ENCODE measurements at places on chromosomes 3 and 15. TPM values are rescaled to one million over a fixed set of nuclear protein-coding genes. Genes with fewer than 3 reads are reported as not detected.

- no peak overlapping the region for H3K27ac ChIP-seq
- no peak overlapping the region for H3K4me3 ChIP-seq
- H3K4me1 ChIP-seq, result no peaks in the 10 kb centered on the region
- H3K27me3 ChIP-seq, result no peaks in the 10 kb centered on the region
Observed at GRCh38 chr3:146058241-146058640, 102.7 kb downstream of the PLOD2 start.

- no peak overlapping the region for H3K4me3 ChIP-seq
- H3K27me3 ChIP-seq, result no peaks in the 10 kb centered on the region
- H3K27ac ChIP-seq, result no peak overlapping the region
- H3K36me3 ChIP-seq, result no peaks in the 10 kb centered on the region
- H3K4me1 ChIP-seq, result no peaks in the 10 kb centered on the region
- no peak for DNase-seq
Observed at GRCh38 chr3:18144571-18144970, 280.6 kb downstream of the SATB1 start.

- no peak overlapping the region for H3K27ac ChIP-seq
- DNase-seq, result no peak
- H3K36me3 ChIP-seq, result no peaks in the 10 kb centered on the region
- H3K4me3 ChIP-seq, result no peak overlapping the region
Observed at GRCh38 chr3:190094160-190094718, 26.5 kb downstream of the P3H2 start.

GRCh38 chr3:131526801-131527347 lies 24.1 kb upstream of the MRPL3 start:
- H3K27ac ChIP-seq, result no peak overlapping the region
- no peaks in the 10 kb centered on the region for H3K36me3 ChIP-seq
- H3K27me3 ChIP-seq, result no peaks in the 10 kb centered on the region
- DNase-seq, result no peak
- H3K4me3 ChIP-seq, result no peak overlapping the region
- no peaks in the 10 kb centered on the region for H3K4me1 ChIP-seq

FRMD4B gene
- total RNA-seq, result 6.5 TPM

DNA sequence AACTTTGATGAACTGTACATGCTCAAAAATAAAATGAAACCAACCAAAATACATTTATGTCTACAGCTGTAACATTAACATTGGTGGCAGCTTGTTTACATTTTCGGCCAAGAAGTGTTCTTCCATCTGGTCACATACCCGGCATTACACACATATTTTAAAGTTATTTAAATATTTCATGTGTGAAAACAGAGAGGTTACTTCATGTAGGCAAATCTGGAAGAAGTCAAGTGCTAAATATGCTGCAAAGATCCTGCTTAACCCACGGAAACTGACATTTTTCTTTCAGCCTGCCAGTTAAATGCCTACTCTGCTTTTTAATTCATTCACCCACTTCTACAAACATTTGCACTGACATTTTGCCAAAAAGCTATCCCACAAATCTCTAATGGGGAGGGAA lies 69.7 kb downstream of the MB21D2 start:
- H3K27me3 ChIP-seq, result no peaks in the 10 kb centered on the region
- H3K4me3 ChIP-seq, result no peak overlapping the region

KY gene
- not detected for total RNA-seq

- no peak overlapping the region for H3K27ac ChIP-seq
- no peak overlapping the region for H3K4me3 ChIP-seq
- H3K4me1 ChIP-seq, result no peaks in the 10 kb centered on the region
- DNase-seq, result no peak
Observed at GRCh38 chr3:22617372-22617771, 585.8 kb upstream of the UBE2E2 start.

SLC28A2 gene
- total RNA-seq, result not detected
